SIG-M5 (cell line): ENCODE measurements at places on chromosomes 7 and 10.

- no peak for DNase-seq
Measured at GRCh38 chr10:23439961-23440889, 1.4 kb downstream of the OTUD1 start.

GRCh38 chr7:15885678-15886077 is 199.2 kb upstream of the MEOX2 start:
- no peak for DNase-seq

DNA sequence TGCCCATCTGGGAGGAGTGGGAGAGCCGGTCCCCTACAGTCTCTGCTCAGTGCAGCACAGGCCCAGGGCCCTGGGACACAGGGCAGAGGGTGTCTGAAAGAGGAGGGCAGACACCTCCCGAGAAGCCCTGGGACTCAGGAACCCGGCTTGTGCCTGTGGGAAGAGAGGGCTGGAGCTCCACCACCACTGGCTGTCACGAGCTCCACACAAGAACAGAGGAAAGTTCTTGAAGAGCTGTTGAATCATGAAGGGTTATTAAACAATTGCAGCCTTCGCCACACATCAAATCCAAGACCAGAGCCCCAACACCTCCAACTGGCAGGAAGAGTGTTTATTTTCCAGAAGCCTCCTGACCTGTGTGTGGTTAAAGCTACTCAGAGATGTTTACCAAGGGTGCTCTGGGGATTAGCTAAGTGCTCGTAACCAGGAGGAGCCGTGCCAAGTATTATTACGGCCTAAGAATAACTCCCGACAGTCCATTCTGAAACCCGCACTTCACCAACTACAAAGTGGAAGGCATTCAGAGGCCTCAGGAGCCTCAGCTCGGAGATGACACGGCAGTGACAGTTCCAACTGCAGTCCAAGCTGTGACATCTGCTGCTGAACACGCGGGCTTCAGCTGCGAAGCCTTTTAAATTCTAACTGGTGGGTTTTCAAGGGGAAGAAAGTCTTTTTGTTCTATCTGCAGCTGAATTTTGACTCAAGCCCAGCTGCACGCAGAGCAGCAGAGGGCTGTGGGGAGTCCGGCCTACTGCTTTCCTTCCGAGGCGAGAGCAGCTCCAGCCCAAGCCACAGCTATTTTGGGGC is 75.1 kb downstream of the MAD1L1 start:
- DNase-seq, result no peak

- no peak for DNase-seq
Measured at GRCh38 chr7:66426332-66426731, 202.3 kb upstream of the KCTD7 start.

GRCh38 chr7:50367570-50367969 is 63.1 kb downstream of the IKZF1 start:
- no peak for DNase-seq

GRCh38 chr10:77695186-77695585 is 57.6 kb upstream of the KCNMA1 start:
- no peak for DNase-seq
